ENCODE measurements at places on chromosomes 16 and 17. TPM values are rescaled to one million over a fixed set of nuclear protein-coding genes. Genes with fewer than 3 reads are reported as not detected.
A peak's percentile ranks its signal among the peaks of the same experiment; 100 is the strongest.

Gene CRYM
- total RNA-seq: not detected

GRCh38 chr17:61555127-61555566 is 35.9 kb downstream of the NACA2 start:
- DNase-seq: peak; percentile 15

- DNase-seq: no peak
Observed at GRCh38 chr17:77829843-77830799, 128.4 kb upstream of the TNRC6C start.

GRCh38 chr17:79089720-79090442 is 15.3 kb downstream of the ENGASE start:
- DNase-seq: no peak

DNA sequence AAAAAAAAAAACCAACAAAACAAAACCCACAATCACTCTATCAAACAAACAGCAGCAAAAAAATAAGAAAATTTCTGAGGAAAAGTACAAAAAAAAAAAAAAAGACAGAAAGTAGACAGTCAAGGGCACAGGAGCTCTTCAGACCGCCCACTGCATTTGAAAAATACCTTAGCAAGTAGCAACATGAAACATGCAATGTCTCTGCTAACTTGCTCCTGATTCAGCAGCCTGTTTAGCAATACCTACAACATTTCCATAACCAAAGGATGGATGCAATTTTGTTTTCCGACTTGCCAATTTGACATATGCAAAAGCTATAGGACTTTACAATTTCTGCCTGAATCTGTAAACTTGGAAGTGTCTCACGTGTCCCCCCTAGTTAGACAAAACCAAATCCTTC is 57.4 kb downstream of the SYNRG start:
- no peak for DNase-seq

DNA sequence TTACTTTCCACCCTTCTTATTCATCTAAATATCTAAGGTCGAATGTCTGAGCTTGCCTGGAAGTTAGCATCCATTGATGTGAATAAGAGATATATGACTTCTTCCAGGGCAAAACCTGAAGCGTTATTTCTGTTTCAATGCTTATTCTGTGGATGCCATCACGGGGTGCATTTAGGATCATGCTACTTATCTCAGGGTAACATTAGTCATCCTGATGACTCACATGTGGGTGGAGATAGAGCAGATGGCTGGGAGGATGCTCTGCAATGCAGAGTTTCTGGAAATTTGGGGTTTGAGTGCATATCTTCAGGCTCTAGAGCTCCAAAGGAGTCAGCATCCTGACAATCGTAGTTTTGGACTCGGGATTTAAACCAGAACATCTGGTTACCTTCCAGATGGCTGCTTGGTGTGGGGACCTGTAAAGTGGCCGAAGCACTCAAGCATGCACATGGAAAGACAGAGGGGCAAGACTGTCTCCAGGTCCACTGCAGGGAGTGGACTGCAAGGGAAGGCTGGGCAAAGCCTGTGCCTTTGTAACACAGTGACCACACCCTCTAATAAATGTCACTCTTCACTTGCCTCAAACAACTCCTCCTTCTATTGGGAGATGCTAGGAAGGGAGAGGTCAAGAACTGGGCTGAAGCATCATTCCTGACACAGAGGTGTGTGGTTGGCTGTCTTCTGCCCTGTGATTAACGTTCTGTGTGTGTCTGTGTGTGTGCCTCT is 175.2 kb upstream of the SALL1 start:
- no peak for DNase-seq

GRCh38 chr17:60328679-60329078 is 63.3 kb downstream of the USP32 start:
- DNase-seq: no peak

GRCh38 chr17:19407601-19408345 is 3.3 kb upstream of the RNF112 start:
- DNase-seq: no peak

All from PC-9 (cell line).